Stimulated activated CD8-positive, alpha-beta memory T cell treated with anti-CD3 and anti-CD28 coated beads, Interleukin-15, amount 100 ng/mL, for 24 hours (primary cell): ENCODE measurements at places on chromosomes 11 and 22.

DNA sequence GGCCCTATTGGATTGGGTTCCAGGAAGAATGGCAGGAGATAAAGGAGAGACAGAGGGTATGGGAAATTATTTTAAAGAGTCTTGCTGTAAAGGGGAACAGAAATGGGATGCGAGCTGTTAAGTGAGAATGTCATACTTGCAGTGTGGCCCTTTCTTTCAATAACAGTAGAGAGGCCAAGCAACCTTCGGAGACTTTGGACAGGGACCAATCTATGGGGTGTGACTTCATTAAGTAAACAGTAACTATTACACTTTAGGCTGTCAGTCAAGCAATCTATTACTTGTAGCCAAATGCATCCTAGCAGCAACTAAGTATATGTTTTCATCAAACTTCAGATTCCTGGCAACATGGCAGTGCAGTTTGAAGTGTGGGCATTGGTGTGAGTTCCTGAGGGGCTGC is 376.2 kb upstream of the LARGE1 start:
- DNase-seq: no peak

DNA sequence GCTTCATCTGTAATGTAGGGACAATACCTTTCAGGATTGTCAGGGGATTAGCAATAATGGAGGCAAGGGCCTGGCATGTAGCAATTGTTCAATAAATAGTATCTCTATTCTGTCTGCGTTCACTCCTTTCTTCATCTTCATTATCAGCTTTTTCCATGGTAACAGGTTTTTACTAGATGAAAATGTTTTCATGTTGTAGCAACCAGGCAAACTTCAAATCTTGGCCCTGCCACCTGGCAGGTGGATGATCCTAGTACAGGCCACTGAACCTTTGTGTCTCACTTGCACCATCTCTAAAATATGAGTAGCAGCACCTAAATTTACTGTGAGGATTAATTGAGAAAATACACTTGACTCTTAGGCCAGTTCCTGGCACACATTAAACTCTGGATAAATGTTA is 83.4 kb downstream of the SWAP70 start:
- no peak for DNase-seq

- no peak for DNase-seq
Measured at GRCh38 chr11:18056561-18057181, 10.6 kb upstream of the TPH1 start.

- no peak for DNase-seq
Measured at GRCh38 chr11:97856666-97857065, 1164.1 kb upstream of the CNTN5 start.

DNA sequence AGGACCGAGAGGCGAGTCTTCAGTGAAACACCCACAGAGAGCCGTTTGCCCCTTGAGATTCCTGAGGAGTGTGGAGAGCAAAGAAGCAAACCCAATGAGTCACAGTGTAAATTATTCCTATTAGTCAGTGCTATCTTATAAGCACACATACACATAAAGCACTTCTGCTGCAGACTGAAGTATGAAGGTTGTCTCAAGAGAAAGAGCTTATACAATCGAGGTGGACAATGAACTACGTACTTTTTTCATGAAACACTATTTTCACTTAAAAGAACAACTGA is 37.3 kb downstream of the GALNT18 start:
- DNase-seq: no peak

DNA sequence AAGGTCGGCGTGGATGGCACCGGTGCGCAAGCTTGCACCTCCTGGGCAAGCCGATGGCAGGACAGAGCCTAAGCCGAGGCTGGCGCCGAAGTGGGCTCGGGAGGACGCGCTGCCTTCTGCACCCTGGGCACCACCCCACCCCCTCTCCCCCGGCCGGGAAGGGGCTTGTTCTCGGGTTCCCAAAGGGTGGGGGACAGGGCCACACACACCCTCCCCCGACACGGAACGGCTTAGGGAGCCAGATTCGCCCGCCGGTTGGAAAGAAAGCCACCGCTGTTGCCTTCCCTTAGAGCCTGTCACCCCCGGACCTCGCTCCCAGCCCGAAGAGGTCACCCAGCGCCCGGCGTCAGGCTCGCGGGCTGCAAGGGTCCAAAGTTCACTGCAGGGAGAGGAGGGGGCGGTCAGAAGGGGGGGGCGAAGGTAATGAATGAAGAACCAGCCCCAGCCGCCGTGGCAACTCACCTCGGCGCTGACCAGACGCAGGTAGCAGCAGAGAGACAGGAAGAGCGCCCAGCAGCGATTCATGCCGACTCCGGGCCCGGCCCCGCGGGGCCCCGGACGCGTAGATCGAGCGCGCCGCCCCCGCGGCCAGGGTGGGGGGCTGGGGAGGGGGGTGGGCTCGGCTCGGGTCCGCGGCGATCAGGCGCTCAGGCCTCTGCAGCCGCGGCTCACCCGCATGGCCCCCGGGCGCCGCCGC is 1.2 kb downstream of the PDGFB start:
- no peak for DNase-seq

GRCh38 chr11:99171330-99171729 is 150.6 kb downstream of the CNTN5 start:
- DNase-seq: no peak

- no peak for DNase-seq
Measured at GRCh38 chr11:108835624-108836023, 170.8 kb downstream of the DDX10 start.

DNA sequence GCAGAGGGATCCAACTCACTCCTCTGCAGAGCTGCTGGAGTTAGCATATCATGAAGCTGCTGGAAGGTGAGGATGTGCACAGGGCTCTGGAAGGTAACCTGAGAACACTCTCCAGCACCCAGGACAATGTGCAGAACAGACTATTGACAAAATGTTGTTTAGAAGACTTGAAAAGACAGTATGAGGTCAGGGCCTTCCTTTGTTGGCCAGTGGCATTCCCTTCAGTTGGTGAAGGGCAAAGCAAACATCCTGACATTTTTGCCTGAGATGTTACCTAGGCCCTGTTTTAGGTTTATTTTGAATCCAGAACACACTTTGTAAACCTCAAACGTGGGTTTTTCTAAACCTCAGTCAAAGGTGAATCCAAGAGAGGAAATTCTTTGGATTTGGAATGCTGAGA is 67.8 kb downstream of the DEPDC5 start:
- DNase-seq: no peak

- DNase-seq: peak; percentile 29
Measured at GRCh38 chr22:37021710-37022482, 2.4 kb downstream of the MPST start.

GRCh38 chr11:130726234-130727037 is 189.8 kb downstream of the SNX19 start:
- DNase-seq: no peak

GRCh38 chr11:128563308-128563707 is 24.1 kb downstream of the ETS1 start:
- no peak for DNase-seq

GRCh38 chr11:122979103-122979814 is 2.4 kb downstream of the BSX start:
- no peak for DNase-seq

- DNase-seq: no peak
Measured at GRCh38 chr11:133053124-133053776, 479.1 kb downstream of the OPCML start.

DNA sequence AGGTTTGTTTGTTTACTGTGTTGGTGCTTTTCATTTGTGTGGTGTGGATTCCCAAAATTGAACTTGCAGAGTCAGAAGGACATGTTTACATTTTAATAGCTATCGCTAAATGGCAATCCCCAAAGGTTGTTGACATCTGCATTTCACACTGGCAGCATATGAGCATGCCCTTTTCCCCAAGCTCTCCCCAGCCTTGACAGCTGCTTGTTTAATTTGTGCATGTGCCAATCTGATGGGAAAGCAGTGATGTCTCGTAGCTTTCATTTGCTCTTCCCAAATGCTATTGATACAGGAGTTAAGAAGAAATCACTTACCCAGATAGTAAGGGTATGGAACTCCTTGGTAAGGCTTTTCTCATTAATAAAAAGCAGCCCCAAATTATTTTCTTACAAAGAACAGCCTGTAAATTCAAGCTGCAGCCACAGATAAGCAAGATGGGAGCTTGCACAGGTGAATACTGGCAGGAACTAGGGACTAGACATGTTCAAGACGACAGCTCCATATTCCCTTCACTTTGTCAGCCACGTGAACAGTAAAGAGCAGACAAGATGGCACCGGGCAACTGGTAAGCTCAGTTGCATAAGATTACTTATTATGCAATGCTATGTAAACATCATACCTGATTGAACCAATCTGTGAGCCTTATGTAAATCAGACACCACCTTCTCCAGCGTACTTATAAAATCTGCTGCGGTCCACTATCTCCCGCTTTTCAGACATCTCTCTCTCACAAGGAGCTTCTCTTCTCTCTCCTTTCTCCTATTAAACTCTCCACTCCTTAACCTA is 87.4 kb downstream of the IGLL5 start:
- DNase-seq: no peak

DNA sequence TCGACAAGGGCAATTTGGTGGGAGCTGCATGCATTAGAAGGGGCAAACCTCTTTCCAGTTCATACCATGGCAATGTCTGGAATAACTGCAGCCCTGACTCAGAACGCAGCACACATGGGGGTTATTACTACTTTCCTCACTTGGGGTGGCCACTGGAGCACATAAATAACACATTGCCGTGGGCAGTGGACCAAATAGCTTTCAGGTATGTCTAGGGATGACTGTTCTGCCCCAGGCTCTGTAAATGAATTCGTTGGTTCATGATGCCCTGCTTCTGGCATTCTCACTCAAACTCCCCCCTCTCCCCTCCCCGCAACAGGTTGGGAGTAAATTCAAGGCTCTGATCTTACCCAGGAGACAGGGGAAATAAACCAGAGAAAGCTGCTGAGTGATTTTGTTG is 238.0 kb upstream of the PLET1 start:
- DNase-seq: no peak

DNA sequence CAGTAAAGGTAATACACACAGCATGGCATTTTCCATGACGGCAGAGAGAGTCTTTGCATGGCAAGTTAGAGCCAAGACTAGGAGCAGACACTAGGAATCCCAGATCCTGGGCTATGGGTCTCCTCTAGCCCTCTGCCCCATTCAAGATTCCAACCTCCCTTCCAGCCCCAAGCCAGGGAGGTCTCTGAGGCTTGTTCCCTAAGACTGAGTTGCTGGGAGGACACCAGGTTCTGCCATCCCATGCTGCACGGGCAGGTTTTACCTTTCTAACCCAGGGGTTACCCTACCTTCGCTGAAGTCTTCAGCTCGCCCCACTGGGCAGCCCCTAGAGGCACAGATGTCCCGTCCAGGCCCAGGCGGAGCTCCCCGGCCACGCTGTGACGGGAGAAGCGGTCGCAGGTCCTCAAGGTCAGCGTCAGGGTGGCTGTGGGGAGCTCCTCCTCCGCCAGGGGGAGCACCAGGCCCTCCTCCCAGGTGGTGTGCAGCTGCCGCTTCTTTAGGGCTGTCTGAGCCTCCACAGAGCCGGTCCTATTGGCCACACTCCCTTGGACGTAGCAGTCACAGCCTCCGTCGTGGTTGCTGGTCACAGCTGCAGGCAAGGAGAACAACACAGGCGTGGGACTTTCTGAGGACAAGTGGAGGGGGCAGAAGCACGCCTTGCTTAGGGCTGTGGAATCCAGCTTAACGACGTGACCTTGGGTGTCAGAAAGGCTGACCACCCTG is 33.8 kb downstream of the SYT13 start:
- no peak for DNase-seq

GRCh38 chr11:46275964-46276641 is 1.4 kb upstream of the CREB3L1 start:
- DNase-seq: no peak

- DNase-seq: no peak
Measured at GRCh38 chr22:32693102-32693501, 108.4 kb upstream of the TIMP3 start.

DNA sequence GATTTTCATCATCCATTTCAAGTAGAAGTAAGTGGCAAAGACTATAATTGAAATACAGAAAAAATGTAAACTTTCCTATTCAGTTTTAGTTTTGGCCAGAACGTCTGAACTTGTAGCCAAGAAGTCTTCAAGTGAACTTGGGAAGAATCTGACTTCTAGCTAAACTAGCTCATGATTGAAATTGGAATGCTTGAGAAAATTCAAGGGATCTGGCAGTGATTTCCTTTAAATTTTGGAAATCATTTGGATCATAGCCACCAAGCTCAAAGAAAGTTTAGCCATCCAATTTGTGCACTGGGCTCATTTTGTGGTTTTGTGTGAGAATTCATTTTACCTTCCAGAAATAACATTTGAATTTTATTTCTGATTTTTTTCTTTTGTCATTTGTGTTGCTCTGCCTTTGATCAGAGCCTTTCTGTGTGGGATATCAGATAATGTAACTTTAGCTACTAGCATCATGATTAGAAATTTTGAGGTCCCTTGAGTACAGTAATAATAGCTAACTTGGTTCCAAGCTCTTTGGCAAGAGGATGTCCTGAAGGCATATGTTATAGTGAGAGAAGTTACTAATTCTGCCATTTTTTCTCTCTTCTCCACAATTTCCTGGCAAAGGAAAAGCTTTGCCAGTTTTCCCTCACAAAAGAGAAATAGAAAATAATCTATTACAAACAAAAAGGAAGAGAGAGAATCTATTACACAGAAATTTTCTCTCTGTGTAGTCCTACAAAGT is 2123.7 kb upstream of the RAG2 start:
- DNase-seq: no peak

GRCh38 chr22:39686178-39686620 is 115.6 kb downstream of the CACNA1I start:
- no peak for DNase-seq

DNA sequence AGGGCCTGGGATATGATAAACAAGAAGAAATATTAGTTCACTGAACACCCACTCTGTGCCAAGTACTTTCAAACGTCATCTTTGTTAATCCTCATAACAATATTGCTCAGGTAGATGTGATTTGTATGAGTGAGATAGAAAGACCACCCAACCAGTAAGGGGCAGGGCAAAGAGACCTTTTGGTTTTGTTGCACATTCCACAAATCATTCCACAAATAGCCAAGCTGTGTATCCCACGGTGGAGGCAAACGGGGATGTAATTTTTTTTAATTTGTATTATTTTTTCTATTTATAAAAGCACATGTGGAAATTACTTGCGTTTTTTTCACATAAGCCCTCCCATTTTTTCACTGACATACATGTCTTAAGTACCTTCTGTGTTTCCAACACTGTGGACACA is 29.0 kb downstream of the LAYN start:
- DNase-seq: no peak

DNA sequence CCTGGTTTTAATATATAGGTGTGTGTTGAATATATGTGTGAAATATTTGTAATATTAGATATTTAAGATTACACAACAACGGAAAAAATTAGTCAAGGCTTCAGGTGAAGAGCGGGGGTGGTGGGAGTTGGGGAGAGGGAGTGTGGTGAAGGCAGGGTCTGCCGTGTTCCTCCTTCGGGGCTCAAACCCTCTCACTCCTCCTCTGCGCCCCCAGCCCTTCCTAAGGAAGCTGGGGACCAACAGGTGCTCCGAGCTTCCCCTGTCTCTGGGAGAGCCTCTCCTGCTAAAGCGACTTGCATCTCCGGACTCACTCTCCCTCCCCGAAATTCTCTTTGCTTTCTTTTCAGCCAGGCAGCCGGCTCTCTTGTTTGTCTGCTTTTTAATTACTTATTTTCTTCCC is 960 bp upstream of the CADM1 start:
- no peak for DNase-seq

- DNase-seq: no peak
Measured at GRCh38 chr22:22756109-22756508, 111.7 kb downstream of the GGTLC2 start.
